ENCODE measurements at places on chromosomes 4 and X.

GRCh38 chr4:54107951-54108748, 8.2 kb downstream of the GSX2 start:
- DNase-seq = no peak

DNA sequence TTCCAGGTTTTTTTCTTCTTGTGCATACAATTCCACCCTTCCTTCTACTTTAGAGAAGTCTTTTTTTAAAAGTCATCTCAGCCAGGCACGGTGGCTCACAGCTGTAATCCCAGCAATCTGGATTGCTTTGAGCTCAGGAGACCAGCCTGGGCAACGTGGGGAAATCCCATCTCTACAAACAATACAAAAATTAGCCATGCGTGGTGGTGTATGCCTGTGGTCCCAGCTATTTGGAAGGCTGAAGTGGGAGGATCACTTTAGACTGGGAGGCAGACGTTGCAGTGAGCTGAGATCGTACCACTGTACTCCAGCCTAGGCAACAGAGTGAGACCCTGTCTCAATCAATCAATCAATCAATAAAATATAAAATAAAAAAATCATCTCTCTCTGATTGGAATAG, 14.8 kb downstream of the ELOVL6 start:
- DNase-seq = no peak

- peak; percentile 36 for DNase-seq
These were observed 42.7 kb downstream of the ASMT start for GRCh38 chrX:1657367-1658070.

- no peak for DNase-seq
These were observed 359.1 kb downstream of the SPRY1 start for GRCh38 chr4:123755655-123756054.

- DNase-seq = no peak
These were observed 50.8 kb upstream of the TRIM2 start for GRCh38 chr4:153153339-153153871.

DNA sequence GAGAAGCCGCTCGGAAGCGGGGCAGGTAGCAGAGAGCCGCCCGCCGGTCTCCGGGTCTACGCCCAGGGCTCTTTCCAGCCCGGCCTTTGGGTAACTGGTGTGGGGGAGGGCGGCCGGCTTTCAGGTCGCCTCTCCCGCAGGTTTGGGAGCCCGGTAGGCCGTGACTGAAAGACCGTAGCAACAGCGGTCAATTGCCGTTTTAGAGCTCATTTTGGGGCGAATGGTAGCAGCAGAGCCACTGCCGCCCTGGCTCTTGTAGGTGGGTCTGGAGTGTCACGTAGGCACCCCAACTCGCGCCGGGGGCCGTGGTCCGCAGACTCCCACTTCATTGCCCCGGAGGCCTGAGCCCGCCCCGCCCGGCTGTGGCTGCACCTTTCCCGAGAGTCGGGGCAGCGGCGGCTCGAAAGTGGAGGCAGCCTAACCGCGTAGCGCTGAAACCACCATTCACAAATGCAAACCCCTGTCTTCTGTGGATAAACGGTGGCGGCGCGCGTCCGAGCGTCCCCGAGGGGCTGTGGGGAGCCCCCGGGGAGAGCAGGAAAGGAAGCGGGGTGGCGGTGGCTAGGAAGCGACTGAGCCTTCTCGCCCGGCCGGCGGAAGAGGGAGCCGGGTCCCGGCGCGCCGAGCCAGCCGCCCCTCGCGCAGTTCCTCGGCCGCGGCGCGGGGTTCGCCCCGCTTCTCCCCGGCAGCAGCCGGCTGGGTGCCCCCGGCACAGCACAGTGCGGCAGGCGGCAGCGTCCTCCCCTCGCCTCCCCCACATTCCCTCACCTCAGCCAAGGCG, 2185.1 kb upstream of the TENM3 start:
- DNase-seq = no peak

GRCh38 chr4:98540803-98541202, 117.6 kb downstream of the TSPAN5 start:
- no peak for DNase-seq

GRCh38 chr4:8029689-8030088, 90.0 kb upstream of the AFAP1 start:
- DNase-seq = no peak

- no peak for DNase-seq
These were observed 283.6 kb downstream of the FRMPD4 start for GRCh38 chrX:12421918-12422317.

GRCh38 chrX:151753313-151754046, 18.9 kb downstream of the CNGA2 start:
- no peak for DNase-seq

DNA sequence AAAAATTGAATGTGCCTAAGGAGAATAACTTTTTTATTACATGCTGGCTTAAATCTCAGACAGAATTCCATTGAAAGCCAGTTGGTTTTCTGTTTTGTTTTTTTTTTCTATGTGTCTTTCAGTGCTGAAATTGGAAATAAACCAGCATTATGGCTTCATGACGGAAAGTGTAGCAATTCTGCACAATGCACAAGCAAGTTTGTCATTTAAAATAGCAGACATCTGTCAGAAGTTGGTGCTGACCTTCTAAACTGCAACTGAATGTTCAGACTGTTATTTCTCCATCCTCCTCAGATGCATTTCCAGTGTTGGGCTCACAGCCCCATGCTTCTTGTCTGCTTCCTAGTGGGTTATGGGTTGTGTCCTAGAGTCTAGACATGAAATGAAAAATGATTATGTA, 107.2 kb upstream of the LIMCH1 start:
- DNase-seq = no peak

- no peak for DNase-seq
These were observed 18.0 kb downstream of the OPHN1 start for GRCh38 chrX:68415316-68415715.

- DNase-seq = no peak
These were observed 7.5 kb upstream of the ACSL1 start for GRCh38 chr4:184833046-184833838.

DNA sequence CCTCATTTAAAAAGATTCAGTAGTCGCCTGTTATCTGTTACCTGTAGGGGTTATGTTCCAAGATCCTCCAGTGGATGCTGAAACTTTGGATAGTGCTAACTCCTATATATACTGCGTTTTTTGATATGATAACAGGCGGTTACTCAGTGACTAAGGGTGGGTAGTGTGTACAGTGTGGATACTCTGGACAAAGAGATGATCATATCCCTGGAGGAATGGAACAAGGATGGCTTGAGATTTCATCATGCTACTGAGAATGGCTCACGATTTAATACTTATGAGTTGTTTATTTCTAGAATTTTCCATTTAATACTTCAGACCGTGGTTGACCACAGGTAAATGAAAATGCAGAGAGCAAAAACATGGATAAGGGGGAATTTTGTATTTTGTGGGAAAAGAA, 21.5 kb downstream of the FAM47E start:
- DNase-seq = no peak

GRCh38 chr4:35802644-35803043, 441.7 kb downstream of the ARAP2 start:
- DNase-seq = no peak

GRCh38 chr4:90438522-90438921, 311.3 kb downstream of the CCSER1 start:
- DNase-seq = no peak

- peak; percentile 34 for DNase-seq
These were observed 48.9 kb upstream of the AADAT start for GRCh38 chr4:170138580-170139194.

DNA sequence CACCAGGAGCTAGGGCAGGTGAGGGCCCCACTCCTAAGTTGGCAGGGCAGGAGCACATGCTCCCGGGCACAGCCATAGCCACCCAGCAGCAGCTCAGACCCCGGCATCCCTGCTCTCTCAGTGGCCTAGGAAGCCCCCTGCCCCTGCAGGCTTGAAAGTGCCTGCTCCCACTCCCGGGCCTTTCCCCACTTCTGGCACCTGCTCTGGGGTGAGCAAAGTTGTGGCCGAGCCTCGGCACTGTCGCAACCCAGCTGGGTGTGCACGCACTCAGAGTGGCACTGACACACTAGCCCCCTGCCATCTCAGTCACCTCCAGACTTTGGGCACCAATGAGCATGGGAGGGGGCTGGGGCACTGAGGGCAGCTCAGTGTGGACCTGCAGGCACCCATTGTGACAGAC, 60.8 kb upstream of the CDKN2AIP start:
- DNase-seq = no peak

GRCh38 chrX:21798677-21799219, 40.7 kb upstream of the MBTPS2 start:
- no peak for DNase-seq
